CD8-positive, alpha-beta memory T cell (primary cell): ENCODE measurements at places on chromosomes 7 and 10. TPM values are rescaled to one million over a fixed set of nuclear protein-coding genes. Genes with fewer than 3 reads are reported as not detected.

- no peak for DNase-seq
Measured at GRCh38 chr7:91973639-91974038, 33.0 kb downstream of the AKAP9 start.

DNA sequence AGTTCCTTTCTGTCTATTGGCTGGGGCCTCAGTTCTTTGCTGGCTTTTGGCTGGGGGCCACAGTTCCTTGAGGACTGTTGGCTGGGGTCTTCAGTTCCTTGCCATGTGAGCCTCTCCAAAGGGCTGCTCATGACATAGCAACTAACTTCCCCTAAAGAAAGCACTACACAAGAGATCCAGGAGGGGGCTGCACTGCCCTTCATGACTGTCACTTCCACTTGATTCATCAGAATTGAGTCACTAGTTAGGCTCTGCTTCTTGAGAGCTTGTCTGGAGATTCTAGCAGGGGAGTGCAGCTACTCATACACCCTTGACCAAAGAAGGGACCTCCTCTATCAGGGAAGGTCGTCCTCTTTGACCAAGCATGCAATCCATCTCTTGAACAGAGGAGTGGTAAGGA, 38.0 kb upstream of the MKX start:
- no peak for DNase-seq

- no peak for DNase-seq
Measured at GRCh38 chr10:101766753-101767599, 8.9 kb downstream of the FGF8 start.

GRCh38 chr10:124253006-124253405, 159.6 kb upstream of the CHST15 start:
- DNase-seq: no peak

The MOGAT3 gene
- total RNA-seq: not detected

The NKX6-2 gene
- not detected for total RNA-seq

The VSTM4 gene
- total RNA-seq: 0.07 TPM

The C10orf53 gene
- total RNA-seq: not detected
